ENCODE measurements at places on chromosomes 3 and 15.

DNA sequence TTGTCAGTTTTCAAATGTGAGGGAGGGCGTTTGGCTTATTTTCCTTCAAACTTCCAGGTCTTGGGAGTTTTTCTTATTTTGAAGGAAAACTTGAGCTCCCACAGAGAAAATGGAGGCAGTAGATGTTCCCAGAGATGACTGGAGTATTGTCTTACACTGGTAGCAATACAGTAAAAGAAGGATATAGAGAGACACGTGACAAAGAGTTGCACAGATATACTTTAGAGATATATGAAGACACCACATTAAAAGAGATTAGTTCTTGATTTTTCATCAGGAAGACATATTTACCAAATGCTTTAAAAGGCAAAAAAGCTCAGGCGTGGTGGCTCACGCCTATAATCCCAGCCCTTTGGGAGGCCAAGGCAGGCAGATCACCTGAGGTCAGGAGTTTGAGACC is 490.9 kb downstream of the FOXP1 start:
- DNase-seq, result no peak

GRCh38 chr3:193829781-193830180 is 236.8 kb downstream of the OPA1 start:
- DNase-seq, result no peak

GRCh38 chr3:64046996-64047594 is 23.8 kb upstream of the PSMD6 start:
- DNase-seq, result no peak

- no peak for DNase-seq
These were observed 41.7 kb upstream of the ZBTB38 start for GRCh38 chr3:141326626-141327025.
